ENCODE measurements at places on chromosomes 2 and 18. TPM values are rescaled to one million over a fixed set of nuclear protein-coding genes. Genes with fewer than 3 reads are reported as not detected.

The FAM136A gene
- total RNA-seq, result 27.1 TPM

DNA sequence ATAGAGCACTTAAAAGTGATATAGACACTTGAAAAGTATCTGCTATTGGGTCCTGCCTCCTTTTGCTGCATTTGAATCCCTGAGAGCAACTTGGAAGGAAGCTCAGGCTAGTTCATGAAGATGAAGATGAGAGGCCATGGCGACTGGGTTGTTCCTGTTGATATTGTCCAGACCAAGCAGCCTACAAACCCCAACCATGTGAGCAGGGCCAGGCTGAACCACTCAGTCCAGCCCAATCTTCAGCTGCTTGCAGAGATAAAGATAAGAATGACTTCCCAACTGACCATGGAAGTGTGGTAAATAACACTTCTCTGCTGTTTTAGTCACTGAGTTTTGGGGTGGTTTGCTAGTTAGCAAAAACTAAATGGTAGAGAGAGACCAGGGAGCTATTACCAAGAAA, 417.6 kb downstream of the SOX11 start:
- DNase-seq, result no peak

The EPHA4 gene
- 23.5 TPM for total RNA-seq

The PDE11A gene
- not detected for total RNA-seq

The CRYGC gene
- not detected for total RNA-seq

GRCh38 chr18:61637905-61638595, 254.8 kb downstream of the RNF152 start:
- DNase-seq, result no peak

GRCh38 chr2:223945755-223946154, 620 bp upstream of the WDFY1 start:
- DNase-seq, result no peak

DNA sequence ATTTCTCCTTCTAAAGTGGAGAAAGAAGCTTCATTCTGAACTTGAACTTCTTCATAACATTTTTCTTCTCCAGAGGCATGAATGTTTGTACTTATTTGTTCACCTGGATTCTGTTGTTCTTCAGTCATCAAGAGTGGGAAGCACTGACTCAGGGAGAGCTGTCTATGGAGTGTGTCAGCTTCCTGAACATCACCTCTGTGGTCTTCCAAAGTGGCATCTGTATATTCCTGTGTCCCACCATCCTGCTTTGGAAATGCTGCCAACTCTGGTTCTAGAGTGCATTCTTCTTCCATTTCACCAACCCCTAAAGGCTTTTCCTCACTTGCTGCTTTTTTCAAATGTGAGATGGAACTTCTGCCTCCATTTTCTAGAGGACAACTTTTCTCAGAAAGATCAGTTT, 59.5 kb downstream of the TTN start:
- no peak for DNase-seq

The GKN1 gene
- not detected for total RNA-seq

The IL36A gene
- not detected for total RNA-seq

DNA sequence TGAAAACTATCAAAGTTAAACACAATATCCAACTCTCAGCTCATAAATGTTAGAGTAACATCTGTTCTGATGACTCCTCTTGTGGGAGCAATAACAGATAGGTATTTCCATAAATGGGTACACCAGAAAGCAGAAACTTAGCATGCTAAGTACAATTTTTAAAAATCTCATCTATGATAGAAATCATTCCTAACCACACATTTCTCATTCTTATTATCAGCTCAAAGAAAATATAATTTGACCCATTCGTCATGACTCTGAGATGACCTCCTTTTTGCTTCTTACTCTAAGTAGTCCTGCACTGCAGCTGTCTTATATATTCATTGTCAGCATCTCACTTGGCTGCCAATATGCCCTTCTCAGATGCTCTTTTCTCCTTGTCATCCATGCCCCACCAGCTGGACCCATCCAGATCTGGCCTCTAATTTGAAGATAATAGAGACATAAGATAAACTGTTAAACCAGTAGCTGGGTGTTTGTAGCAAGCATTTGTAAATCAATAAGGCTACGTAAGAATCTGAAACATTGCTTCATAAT, 298.3 kb downstream of the KCNS3 start:
- DNase-seq, result no peak

The NBAS gene
- total RNA-seq, result 31.9 TPM

DNA sequence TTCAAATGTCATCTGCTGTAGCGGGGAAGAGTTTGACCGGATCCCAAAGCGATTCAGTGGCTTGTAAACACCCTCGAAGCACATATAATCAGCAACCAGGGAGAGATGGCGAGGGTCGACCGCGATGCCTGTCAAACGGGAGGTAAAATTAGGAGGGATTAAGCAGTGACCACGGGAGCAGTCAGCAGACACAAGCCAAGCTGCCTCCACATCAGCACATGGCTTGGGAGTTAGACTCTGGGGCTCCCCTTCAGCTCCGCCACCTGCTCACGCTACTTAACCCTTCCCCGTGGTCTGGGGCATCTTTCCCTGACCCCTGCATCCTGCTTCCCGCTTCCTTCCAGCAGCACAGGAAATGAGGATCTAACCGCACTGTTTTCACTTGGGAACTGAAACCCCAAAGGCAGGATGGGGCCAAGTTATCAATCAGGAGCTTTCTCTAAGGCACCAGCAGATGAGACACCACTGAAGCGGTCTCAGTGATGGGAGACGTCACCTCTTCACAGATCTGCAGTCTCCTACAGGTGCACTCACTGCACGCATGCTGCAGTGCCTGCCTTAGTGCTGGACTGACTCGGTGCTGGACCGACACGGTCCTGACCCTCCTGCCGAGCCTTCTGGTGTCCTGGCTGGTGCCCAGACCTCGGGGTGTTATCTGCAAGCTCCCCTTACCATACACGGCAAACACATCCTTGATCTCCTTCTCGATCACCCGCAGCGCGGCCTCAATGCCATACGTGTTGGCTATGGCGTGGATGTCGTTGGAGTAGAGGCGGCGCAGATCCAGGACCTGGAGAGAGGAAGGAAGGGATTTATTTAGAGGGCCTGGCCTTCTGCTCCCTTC, 77.5 kb downstream of the POLR1A start:
- DNase-seq, result no peak

The ABI2 gene
- 28.6 TPM for total RNA-seq

GRCh38 chr2:46434851-46435273, 44.5 kb upstream of the TMEM247 start:
- no peak for DNase-seq

GRCh38 chr2:186894478-186894877, 45.5 kb upstream of the ZSWIM2 start:
- no peak for DNase-seq

- peak; percentile 23 for DNase-seq
Measured at GRCh38 chr2:210503001-210503623, 26.6 kb upstream of the LANCL1 start.

- DNase-seq, result no peak
Measured at GRCh38 chr2:138086576-138086975, 122.3 kb downstream of the HNMT start.

- DNase-seq, result no peak
Measured at GRCh38 chr2:200382874-200383273, 76.4 kb downstream of the SPATS2L start.

- no peak for DNase-seq
Measured at GRCh38 chr2:20213651-20214565, 11.0 kb downstream of the SDC1 start.

- no peak for DNase-seq
Measured at GRCh38 chr2:224987733-224988132, 54.5 kb downstream of the DOCK10 start.

GRCh38 chr2:239955989-239956817, 68.9 kb downstream of the NDUFA10 start:
- no peak for DNase-seq

GRCh38 chr2:207459990-207460757, 69.6 kb upstream of the CREB1 start:
- no peak for DNase-seq

The EFR3B gene
- total RNA-seq, result 0.10 TPM

The C2orf81 gene
- total RNA-seq, result 1.1 TPM

DNA sequence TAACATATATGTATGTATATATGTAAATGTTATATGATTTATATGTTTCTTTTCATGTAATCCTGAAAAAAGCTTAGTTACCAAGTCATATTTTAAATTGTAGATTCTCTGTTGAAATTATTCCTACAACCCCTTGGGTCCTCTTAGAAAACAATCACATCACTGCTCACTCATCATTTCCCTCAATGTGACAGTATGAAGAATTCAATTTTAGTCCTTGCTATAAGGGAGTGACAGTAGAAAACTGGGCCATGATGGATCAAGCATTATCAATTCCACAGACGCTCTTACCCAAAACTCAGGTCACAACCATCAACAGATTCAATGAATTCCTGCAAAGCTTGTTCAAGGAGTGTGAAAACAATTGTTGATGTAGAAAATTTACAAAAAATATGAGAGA, 1389.5 kb upstream of the ACVR2A start:
- no peak for DNase-seq

GRCh38 chr2:160205505-160205904, 5.4 kb upstream of the ITGB6 start:
- no peak for DNase-seq

The GRHL1 gene
- 1.8 TPM for total RNA-seq

The AGXT gene
- not detected for total RNA-seq

The CAPN14 gene
- total RNA-seq, result 0.20 TPM

The C1QL2 gene
- not detected for total RNA-seq

DNA sequence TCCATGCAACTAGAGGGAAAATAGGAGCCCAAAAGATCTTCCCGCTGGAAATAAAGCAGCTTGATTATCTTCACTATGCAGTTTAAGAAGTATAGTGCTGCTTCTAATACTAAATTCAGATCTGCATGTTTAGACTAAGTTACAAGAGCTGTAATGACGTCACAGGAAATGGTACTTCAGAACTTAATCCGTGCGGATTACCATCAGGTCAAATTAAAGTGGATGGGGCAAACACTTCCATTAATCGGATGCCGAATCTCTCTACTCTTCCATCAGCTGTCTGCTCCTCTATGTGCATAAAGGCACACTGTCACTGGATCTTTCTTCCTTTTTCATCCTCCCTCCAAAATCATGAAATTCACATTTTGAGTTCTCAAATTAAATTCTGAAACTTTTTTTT, 52.6 kb downstream of the TRAPPC12 start:
- DNase-seq, result no peak

All from CD4-positive, CD25-positive, alpha-beta regulatory T cell (primary cell).